ENCODE measurements at places on chromosomes 5 and 9.

GRCh38 chr5:66122379-66123034 is 21.6 kb upstream of the SREK1 start:
- DNase-seq, result no peak

- peak; percentile 93 for DNase-seq
These were observed 9.0 kb downstream of the PRRC2B start for GRCh38 chr9:131402738-131403492.

DNA sequence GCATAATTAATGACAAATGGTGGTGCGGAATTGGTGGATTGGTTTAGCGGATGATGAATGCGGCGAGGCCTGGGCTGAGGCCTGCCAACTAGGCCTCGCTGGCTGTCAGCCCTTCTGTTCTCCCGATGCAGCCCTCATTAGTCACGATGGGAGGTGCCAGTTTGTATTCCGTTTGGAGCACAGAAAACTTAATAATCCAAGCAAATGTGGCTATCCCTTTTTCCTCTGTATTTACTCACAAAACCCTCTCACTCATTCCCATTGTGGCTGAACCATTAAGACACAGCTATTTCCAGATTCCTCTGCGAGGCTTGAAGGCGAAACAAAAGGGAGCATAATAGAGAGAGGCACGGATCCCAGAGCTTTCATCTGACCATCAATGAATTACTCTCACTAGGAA is 114.3 kb downstream of the MVB12B start:
- no peak for DNase-seq

DNA sequence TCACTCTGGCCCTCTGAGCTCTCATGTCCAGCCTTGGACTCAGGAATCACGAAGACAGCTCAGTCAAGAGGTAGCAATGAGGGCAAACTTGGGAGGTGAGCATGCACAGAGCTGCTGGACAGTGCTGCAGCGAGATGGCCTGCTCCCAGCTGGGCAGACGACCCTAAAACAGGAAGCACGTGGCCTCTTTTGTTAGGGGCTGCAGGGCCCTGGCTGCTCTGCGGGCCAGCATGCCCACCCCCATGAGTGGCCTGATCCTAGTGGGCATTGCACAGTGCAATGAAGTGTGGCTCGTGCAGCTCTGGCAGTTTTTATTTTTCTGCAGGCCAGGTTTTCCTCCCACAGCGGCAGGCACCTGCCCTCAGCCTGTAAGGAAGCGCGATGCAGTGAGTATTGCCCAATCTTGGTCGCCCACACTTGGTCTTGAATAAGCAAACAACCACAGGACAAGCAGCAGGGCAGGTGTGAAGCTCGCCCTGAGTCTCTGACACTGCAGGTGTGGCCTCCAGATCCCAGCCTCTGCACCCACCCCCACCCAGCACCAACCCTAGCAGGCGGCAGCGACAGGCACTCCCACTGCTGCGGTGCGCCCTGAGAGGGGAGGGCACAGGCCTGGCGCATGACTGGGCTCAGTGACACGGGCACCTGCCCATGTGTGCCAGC is 60.8 kb downstream of the SEMA4D start:
- no peak for DNase-seq

GRCh38 chr9:131976157-131977108 is 103.2 kb downstream of the MED27 start:
- DNase-seq, result no peak

DNA sequence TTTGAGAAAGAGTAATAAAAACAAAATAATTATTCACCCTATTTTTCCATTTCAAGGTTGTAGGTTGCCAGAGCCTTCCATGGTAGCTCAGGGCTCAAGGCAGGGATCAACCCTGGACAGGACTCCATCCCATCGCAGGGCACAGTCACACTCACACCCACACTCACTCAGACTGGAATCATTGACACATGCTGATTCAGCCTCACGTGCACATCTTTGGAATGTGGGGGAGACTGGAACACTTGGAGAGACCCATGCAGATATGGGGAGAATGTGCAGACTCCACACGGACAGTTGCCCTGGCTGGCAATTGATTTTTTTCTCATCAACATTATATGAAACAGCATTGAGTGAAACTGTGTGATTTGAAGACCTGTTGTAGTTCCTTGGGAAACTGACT is 234.1 kb downstream of the ADGRV1 start:
- no peak for DNase-seq

- no peak for DNase-seq
These were observed 220.0 kb downstream of the GOLPH3 start for GRCh38 chr5:31954091-31954490.
